NCI-H1930 (cell line): ENCODE measurements at places on chromosomes 4 and X.

DNA sequence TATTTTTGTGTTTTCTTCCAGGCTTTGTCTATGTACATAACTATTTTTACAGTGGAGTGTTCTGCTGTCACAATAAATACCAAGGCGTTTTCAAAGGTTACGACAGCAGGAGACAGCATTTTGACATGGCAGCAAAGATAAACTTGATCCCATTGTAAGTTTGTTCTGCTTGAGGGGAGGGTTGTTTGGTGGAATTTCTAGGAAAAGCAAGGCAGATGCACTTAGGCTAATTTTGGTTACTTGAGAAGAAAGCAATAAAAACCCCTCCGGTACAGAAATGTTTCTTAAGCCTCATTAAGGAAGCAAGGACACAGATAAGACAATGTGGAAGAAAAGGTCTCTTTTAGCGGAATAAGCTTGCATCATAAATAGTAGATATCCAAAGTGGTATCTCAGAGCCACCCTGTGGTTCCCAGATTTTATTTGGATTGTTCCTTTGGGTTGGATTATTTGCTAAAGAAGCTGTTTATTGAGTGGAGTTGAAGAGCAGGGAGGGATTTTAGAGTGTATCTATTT, 54.3 kb downstream of the CLCN5 start:
- no peak for DNase-seq

- no peak for DNase-seq
These were observed 63.1 kb downstream of the RTL9 start for GRCh38 chrX:110421500-110422455.

DNA sequence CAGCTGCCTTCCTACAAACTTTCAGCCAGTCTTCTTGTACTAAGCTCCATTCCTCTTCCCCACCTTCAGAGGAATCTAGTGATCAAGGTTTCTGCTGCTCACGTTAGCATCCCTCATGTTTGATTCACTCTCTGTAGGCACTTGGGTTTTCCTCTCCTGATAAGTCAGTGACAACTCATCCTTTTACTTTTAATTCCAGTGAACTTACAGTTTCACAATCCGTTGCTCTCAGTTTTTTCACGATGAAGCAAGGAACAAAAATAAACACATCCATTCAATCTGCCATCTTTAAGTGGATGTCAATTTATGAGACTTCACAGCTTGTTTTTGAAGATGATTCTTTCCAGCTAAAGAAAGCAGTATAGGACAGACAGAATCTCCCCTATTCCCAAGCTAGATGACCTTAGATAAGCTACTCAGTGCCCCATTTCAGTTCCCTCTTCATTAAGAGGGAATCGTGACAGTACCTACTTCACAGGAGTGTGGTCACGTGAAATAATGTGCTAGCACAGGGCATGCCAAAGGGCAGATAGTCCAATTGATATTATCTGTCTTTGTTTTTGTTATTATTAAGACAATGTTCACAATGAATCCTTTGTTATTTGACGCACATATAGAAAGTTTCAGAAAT, 234.3 kb downstream of the PALLD start:
- DNase-seq: no peak

- DNase-seq: no peak
These were observed 102.2 kb downstream of the RAP1GDS1 start for GRCh38 chr4:98363431-98363830.

DNA sequence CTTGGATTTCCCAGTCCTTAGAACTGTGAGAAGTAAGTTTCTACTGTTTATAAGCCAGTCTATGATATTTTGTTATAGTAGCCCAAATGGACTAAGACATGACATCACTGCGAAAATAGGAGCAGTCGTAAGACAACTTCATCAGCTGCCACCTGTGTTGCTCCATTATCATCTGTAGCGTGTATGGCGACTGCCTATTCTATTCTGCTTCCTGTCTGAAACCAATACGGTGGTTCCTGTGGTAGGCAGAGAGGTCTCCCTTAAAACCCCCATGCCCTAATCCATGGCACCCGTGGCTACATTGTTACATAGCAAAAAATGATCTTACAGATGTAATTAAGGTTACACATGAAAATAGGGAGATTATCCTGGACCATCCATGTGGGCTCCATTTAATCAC, 105.4 kb upstream of the FAT1 start:
- DNase-seq: no peak

GRCh38 chrX:42967681-42968300, 189.8 kb upstream of the PPP1R2C start:
- DNase-seq: no peak

GRCh38 chr4:163611784-163612445, 117.4 kb downstream of the TMA16 start:
- DNase-seq: no peak

DNA sequence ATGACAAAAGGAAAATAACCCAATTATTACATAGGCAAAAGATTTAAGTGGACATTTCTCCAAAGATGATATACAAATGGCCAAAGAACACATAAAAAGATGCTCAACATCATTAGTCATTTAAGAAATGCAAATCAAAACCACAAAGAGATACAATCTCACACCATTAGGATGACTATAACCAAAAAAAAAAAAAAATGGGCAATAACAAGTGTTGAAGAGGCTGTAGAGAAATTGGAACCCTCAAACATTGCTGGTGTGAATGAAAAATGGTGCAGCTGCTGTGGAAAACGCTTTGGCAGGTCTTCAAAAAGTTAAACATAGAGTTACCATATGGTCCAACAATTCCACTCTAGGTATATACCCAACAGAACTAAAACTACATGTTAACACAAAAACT, 5.6 kb upstream of the PRDX4 start:
- no peak for DNase-seq

- DNase-seq: no peak
These were observed 126.9 kb upstream of the BCOR start for GRCh38 chrX:40224658-40225057.
